ENCODE measurements at places on chromosomes 6 and 20. TPM values are rescaled to one million over a fixed set of nuclear protein-coding genes. Genes with fewer than 3 reads are reported as not detected.
A peak's percentile ranks its signal among the peaks of the same experiment; 100 is the strongest.

DNA sequence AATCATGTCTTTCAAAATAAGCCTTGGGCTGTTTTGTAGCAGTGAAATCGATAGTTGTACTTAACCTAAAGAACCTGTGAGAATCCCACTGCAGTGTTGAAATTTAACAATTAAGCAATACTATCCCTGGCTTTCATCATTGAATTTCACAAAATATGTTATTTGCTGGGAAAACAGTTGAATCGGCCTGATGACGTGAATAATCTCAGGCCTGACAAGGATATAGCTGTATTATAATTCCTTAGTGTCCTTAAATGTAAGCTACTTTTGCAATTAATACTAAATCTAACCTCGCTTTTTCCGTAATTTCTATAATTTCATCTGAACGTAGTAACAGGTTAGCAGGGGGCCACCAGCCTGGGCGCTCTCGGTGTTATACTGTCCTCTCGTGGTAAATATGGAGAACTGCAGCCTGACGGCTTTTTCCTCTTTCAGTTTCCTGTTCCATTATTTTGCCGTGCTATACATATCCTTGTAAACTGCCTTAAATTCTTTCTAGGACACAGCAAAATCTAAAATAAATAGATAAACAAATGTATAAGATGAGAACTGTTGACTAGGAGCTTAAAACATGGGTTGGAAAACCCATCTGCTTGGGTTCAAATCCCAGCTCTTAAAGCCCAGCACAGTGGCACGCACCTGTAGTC, 24.0 kb downstream of the MTFR2 start:
- peak; percentile 60 for DNase-seq

GRCh38 chr6:121851056-121851455, 415.6 kb downstream of the GJA1 start:
- no peak for DNase-seq

GRCh38 chr20:48648482-48649051, 179.2 kb downstream of the PREX1 start:
- no peak for DNase-seq

GRCh38 chr20:22827916-22828315, 207.2 kb upstream of the SSTR4 start:
- DNase-seq, result no peak

DNA sequence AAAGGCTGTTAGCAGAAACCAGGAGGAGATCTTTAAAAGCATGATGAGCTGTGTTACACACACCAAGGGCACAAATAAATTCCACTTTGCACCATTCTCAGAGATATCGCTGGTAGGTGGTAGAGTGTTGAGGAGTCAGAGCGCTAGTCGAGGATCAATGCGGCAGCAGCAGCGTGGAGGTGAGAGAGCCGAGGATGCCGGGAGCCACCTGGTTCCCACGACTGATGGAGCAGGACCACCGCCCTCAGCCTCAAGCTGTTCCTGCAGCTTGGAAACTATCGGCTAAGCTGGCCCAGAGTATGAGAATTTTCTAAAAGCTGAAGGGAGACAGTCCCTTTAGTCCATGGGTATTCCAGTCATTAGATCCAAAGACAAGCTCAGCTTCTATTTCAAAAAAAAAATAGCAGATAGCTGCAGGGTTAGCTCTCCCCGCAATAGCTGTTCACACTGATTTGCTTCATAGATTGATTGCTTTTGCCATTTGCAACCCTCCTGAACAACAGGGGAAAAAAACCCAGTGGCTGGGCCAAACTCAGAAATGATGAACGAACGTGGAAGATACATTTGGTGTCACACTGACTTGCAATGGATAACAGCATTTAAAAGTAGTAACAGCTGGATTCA, 106.2 kb downstream of the LCA5 start:
- DNase-seq, result no peak

- DNase-seq, result peak; percentile 76
Observed at GRCh38 chr6:36141091-36141490, 10.8 kb downstream of the MAPK13 start.

DNA sequence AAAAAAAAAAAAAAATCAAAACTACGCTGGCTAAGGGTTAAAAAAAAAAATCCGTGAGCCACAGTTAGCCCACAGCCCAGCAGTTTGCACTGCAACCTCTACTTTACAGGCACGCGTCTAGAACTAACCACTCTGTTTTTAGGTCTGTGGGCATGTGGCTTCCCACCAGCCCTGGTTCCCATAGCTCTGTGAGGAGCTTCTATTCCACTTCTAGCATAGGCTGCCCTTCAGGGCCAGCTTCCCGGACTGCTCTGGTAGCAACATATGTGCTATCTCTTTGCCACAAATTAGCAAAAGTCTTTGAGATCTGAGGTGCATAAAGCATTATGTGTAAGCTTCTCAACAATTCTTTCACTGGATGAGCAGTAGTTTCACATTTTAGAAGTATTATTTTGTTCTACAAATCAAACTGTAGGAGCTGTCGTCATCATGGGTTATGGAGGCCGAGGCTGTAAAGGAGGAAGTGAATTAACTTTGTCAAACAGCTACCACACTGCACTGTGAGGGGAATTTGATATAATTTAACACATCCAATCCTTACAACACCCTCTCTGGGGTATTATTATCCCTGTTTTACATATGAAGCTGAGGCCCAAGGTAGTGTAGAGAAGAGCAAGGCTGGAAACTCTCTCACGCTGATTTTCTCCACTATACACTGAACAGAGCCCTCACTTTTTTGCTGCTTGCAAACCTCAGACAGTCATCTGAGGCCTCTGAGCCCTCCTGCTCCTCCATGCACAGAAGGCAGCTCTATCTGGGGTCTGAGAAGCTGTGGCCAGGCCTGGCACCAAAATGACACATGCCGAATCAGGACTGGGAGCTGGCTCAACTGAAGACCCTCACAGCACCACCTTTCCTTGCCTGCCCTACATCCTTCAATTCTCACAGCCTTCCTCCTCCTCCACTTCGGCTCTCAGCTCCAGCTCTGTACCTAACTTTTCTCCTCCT, 35.4 kb downstream of the MAN1A1 start:
- peak; percentile 46 for DNase-seq

DNA sequence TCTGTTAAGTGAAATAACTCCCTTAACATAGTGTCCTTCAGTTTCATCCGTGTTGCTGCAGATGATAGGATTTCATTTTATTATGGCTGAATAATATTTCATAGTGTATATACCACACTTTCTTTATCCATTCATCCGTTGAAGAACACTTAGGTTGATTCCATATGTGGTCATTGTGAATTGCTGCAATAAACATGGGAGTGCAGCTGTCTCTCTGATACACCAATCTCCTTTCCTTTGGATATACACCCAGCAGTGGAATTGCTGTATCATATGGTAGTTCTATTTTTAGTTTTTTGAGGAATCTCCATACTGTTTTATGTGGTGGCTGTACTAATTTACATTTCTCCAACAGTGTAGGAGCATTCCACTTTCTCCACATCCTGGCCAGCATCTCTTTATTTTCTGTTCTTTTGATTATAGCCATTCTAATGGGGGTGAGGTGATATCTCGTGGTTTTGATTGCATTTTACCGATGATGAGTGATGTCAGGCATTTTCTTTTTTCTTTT, 193.2 kb downstream of the SLC16A10 start:
- no peak for DNase-seq

- no peak for DNase-seq
Observed at GRCh38 chr20:57810511-57811373, 100.9 kb upstream of the PMEPA1 start.

DNA sequence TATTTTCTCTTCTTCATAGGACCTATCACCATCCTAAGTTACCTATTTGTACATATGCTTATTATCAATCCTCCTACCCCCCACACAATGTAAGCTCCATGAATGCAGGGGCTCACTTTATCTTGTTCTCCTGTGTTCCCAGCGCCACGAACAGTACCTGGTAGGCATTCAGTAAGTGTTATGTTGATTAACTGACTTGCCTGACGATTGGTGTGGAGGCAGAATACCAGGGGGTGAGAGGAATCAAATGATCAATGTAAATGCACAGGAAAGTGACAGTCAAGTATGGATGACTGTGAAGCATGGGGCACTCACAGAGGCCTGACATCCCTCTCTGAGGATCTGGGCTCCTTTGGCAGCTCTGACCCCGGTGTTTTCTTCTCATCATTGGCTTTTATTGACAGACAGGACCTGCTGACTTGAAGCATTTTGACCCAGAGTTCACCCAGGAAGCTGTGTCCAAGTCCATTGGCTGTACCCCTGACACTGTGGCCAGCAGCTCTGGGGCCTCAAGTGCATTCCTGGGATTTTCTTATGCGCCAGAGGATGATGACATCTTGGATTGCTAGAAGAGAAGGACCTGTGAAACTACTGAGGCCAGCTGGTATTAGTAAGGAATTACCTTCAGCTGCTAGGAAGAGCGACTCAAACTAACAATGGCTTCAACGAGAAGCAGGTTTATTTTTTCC, 6.1 kb upstream of the IFT52 start:
- DNase-seq, result no peak

The POU5F1 gene
- polyA plus RNA-seq, result not detected

The CFAP206 gene
- polyA plus RNA-seq, result not detected

Measured in CD14-positive monocyte (primary cell).